ENCODE measurements at places on chromosomes 7 and 10. TPM values are rescaled to one million over a fixed set of nuclear protein-coding genes. Genes with fewer than 3 reads are reported as not detected.

Gene FBXO24
- not detected for total RNA-seq

Gene CYP2C19
- total RNA-seq = not detected

Gene PTPRN2
- 3.1 TPM for total RNA-seq

DNA sequence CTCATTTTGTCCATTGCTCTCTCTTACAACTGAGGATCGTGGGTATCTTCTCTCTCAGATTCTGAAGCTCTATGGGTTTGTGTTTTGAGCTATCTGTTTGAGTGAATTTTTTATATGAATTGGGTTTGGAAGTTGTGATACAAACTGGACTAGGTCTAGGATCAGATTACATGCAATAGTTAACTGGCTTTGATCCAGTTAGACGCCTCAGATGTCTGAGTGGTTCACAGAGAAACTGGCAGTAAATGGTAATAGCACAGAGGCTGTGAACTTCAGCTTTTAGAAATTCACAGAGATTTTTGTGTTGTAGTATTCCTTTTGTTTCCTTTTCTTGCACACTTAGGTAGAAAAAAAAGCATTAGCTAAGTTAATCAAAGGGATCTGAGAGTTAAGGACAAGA, 12.7 kb upstream of the DNMBP start:
- DNase-seq = no peak

DNA sequence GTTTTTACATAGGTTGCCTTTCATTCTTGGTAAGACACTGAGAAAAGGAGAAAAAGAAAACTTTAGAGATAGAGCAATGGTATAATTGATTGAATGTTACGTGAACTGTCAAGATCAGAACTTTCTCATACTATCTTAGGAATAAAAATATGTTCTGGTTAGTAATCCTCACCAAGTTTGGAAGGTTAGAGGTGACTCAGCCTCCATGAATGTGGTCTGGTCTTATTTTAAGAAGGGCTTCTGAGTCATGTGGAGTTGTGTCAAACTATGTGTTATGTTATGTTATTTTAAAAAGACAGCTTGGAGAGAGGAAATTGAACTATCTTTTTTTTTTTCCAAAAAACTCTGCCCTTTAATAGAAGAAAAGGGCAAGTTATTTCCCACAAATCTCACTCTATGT, 458.6 kb upstream of the KLF6 start:
- peak; percentile 61 for DNase-seq

DNA sequence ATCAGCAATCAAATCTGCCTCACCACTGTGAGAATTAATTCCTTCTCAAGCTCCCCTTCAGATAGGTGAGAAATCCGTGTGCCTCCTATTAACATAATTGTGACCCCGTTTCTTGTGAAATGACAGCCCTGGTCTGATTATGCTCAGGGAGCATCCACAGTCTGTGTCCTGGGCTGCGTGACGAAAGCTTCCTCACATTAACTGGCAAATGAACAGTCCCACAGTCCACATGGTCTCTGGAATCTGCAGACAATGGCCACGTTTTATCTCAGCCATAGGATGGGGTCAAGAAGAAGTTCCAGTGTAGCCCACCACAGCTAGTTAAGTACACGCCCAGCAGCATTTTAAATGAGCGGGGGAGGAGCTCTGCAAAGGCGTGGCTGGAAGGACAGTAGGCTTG, 229.2 kb downstream of the RPS24 start:
- DNase-seq = no peak

DNA sequence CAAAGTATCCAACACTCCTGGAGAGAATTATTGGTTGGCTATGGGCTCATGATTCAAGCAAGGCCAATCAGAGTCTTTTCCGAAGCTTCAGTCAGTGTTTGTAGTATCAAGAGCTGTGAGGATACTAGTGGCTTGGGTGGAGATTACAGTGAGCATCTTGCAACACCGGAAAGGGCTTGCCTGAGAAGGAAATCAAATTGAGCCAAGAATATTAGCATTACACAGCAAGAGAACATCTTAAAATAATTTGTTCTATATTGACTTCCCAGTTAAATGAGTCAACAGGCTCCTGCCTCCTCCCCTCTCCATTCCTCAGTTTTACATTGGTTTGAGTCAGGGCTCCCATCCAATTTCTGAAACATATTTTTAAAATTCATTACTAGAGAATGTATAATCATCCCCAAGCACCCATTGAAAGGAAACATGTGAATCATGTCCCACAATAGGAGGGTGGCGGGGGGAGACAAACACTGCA, 127.4 kb downstream of the ELAPOR2 start:
- DNase-seq = no peak

- DNase-seq = no peak
Measured at GRCh38 chr7:16804674-16805439, at the start of gene AGR2. AGR2 (minus strand) TSS chr7:16804999; CDS start chr7:16801796, 3,203 bp downstream.

GRCh38 chr7:131839967-131840690, 283.7 kb upstream of the PODXL start:
- DNase-seq = no peak

DNA sequence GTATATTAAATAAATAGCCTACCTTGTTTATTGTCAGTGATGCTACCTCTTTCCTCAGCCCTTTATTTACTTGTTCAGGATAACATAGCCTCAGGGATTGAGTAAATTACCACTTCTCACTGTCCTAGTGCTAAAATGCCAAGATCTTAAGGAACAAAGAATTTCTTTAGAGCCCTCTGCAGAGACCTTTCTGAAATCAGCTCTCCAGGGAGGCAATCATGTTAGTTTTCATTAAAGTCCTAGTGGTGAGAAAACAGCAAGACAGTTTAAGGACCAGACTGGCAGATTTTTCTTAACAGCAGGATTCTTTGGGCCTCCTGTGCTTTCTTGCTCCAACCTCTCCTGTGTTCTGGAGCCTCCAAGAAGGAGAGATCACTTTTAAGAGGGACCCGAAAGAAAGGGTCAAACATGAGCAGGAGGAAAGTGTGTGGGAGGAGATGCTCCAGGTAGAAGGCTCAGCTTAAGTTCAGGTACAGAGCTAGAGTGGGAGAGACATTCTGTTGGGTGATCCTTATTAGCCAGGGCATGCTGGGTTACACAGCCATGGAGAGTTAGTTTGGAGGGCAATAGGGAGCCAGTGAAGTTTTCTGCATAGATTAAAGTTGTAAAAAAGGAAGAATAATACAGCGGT, 1.2 kb upstream of the PLCE1 start:
- no peak for DNase-seq

GRCh38 chr10:92990615-92991014, 70.0 kb upstream of the CYP26C1 start:
- no peak for DNase-seq

DNA sequence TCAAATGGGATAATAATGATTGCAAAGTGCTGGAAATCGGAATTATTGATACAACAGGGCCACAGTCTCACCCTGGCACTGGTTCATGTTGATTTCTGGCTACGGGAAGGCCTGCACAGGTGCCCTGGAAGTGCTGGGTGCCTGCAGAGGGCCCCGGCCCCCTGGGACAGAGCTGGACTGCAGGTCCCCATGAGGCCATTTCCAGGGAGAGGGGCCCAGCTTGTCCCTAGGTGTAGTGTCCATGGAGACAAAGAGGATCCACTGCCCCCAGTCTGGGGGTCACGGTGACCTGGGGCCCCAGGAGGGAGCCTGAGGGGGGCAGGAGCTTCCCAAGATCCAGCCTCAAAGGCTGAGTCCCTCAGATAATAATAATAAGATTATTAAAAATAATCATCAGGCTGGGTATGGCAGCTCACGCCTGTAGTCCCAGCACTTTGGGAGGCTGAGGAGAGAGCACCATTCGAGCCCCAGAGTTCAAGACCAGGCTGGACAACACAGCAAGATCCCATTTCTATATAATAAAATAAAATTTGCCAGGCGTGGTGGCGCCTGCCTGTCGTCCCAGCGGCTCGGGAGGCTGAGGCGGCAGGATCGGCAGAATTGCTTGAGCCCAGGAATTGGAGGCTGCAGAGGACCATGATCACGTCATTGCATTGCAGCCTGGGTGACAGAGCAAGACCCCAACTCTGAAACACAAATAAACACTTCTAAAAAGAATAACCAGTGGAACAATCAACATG, 98.1 kb downstream of the MICALL2 start:
- DNase-seq = no peak
